ENCODE measurements at places on chromosomes 2 and 18.

- DNase-seq = peak; percentile 25
Observed at GRCh38 chr2:199739413-199740110, 111.4 kb downstream of the FTCDNL1 start.

DNA sequence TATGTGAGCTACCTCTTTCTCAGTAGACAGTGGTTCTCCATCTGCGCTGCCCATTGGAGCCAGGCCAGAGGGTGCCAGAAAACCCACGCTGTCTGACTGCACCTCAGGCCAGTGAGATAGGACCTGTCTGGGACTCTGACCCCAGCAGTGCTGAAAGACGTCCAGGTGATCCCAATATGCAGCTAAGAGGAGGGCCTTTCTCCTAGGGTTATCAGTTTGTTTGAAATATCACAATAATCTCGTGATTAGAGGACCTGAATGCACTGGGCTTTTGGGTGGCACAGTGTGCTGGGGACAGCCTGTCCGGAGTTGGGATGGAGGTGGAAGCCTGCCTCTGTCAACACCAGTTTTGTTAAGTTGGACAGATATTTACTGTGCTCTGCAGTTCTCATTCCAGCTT lies 216.3 kb downstream of the LDLRAD4 start:
- DNase-seq = no peak

DNA sequence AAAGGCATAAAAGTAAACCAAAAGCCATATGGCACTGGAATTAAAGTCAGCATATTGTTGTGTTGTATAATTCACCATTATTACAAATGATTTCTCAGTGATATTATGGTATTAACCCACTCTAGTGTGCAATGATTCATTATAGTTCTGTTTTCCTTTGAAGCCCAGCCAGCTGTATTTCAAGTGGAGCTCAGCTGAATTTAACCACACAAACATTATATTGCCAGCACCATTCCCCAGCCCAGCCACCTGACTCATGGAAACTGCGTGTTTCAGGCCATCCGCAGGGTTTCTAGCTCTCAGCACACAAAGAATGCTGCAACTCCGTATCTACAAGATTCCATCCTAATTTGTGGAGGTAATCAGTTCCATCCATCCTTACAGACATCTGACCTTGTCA lies 166.8 kb upstream of the CHAC2 start:
- no peak for DNase-seq

DNA sequence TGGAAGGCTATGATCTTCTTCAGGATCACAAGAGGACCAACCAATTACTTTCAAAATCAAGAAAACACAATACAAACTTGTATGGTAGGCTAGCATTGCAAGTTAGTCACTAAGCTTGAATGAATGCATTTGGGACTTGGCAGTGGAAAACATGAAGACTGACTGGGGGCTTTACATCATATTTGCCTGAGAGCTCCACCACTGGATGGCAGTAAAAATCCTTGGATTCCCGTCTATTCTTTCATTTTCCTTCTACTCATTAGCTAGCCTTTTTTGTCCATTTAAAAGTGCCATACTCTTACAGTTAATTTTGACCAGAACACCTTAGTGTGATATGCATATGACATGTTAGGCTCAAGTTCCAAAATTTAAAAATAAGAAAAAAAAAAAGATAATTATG lies 63.5 kb upstream of the RASGRP3 start:
- no peak for DNase-seq

DNA sequence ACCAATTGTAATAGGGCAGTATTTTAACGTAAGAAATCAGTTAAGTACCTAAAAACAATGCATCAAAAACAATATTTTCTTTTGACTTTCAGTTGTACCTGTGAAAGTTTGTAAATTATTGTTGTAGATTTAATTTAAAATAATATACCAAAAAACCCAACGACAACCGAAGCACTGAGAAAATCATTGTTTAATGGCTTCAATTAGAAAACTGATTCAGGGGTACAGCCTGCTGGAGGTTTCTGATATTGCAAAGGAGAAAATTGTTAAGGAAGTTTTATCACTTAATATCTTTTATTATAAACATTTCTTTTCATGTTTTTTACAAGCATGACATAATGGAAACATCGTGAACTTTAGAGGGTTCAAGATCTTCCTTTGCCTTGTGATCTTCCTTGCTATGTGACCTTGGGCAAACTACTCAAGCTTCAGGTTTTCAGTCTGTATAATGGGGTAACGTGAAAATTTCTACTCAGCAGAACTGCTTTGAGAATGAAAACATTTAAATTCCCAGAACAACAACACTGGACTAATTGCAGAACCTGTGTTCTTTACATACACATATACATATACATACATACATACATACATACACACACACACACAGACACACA lies 76.3 kb upstream of the GLS start:
- no peak for DNase-seq

Data from activated T-helper 1 cell treated with anti-CD3 and anti-CD28 coated beads, Interleukin-2, amount 50 U/mL, for 16 hours (primary cell).